Stimulated activated CD4-positive, alpha-beta T cell treated with anti-CD3 and anti-CD28 coated beads, Interleukin-15, amount 100 ng/mL, for 1 hour (primary cell): ENCODE measurements at places on chromosomes 3 and 15.
A peak's percentile ranks its signal among the peaks of the same experiment; 100 is the strongest.

DNA sequence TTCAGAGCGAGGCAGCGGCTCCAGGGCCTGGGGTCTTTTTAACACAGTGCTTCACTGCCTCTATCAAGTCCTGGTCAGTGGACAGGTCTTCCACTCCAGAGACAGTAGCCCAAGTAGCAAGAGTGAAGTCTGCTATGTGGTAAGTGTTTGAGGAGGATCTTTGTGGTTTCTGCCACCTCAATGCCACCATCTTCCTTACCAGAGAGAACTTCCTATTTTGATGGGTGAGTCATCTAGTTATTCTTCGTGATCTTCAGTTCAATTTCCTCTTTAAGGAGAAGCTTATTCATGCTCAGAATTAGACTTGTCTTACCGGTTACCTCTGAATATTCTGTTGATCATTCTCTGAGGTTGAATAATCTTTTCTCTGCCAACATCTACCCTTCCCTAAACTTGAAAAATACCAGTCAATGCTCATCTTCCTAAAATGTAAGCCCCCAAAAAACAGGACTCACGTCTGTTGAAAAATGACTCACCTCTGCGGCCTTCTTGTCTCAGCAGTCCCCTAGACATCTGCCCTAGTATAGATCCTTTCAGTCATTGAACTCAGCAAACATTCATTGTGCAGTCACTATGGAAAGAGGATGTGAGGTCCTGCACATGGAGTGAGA is 32.2 kb upstream of the BCL6 start:
- no peak for DNase-seq

- no peak for DNase-seq
Observed at GRCh38 chr15:92715758-92716157, 60.2 kb upstream of the FAM174B start.

DNA sequence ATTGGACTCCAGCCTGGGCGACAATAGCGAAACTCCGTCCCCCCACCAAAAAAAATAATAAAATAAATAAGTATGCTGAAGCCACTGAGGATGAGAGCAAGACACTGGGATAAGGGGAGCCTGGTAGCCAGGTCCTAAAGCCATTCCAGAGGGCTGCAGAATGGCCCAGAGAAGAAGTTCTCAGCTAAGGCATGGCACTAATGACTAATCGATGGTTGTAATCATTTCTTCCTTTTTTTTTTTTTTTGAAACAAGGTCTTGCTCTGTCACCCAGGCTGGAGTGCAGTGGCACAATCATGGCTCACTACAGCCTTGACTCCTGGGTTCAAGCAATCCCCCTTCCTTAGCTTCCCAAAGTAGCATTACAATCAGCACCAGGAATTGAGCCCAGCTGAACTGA is 25.6 kb upstream of the ZNF774 start:
- DNase-seq = no peak

DNA sequence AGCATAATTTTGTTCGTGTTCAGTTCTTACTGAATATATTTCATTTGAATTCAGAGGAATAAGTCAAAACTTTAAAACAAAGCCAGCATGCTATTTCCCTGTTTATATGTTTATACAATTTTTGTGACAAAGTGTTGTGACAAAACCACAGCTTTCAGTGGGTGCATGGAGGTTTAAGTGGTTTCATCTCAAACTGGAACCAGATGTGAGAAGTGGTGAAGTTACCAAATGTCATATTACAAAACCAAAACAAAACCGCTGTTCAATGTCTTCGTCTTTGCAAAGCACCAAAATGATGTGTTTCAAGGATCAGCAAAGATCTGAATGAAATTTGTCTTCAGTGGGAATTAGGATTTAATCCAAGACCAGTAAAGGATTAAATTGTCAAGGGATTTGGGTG is 59.3 kb upstream of the OSTN start:
- DNase-seq = no peak

DNA sequence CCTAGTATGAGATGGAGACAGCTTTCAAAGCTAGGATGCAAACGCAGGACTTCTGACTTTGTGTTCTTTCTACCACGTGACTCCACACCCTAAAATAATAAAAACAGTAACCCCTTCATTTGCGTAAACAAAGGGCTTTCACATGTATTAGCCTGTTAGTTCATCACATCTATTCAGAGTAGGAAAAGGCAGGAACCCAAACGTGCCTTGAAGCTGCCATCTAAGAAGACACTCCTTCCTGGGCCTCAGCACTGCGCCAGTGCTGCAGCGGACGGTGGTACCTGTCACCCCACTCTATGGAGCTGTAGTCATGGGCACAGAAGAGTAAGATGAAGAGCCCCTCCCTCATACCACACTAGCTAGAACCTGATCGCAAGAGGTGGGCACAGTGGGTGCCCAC is 34.3 kb downstream of the PLD1 start:
- no peak for DNase-seq

- no peak for DNase-seq
Observed at GRCh38 chr3:172647080-172647479, 63.8 kb downstream of the NCEH1 start.

- no peak for DNase-seq
Observed at GRCh38 chr15:87710406-87710805, 546.1 kb downstream of the NTRK3 start.

DNA sequence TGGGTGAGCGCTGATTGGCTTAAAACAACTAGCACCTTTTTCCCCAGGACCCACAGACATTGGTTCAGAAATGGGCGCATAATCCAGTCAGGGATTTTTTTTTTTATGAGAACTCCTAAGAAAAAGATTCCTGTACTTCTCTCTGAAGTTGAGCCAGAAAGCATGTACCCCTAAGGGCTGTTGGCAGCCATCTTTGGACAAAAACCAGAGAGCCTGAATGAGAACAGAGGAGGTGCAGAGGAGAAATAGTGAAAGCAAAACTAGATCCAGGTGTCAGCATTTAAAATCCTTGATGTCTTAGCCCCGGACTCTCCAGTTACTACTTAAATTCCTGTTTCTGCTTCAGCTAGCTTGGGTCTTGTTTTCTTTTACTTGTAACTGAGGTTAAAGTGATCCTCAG is 1.9 kb upstream of the SLC27A2 start:
- no peak for DNase-seq

DNA sequence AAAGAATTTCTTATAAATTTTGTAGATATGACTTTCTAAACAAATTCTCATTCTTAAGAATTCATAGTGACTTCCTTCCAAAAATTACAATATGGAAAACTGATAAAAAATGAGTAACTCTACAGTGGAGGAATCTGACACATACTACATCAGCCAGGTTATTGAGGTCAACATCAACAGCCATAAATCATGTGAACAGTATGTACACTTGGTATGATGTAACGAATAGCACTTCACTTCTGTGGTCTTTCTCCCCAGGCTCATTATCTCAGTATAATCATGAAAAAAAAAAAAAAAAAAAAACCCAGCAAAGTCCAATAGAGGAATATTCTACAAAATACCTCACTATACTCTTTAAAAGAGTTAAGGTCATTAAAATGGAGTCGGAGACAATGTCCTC is 111.2 kb upstream of the SUCLG2 start:
- no peak for DNase-seq

DNA sequence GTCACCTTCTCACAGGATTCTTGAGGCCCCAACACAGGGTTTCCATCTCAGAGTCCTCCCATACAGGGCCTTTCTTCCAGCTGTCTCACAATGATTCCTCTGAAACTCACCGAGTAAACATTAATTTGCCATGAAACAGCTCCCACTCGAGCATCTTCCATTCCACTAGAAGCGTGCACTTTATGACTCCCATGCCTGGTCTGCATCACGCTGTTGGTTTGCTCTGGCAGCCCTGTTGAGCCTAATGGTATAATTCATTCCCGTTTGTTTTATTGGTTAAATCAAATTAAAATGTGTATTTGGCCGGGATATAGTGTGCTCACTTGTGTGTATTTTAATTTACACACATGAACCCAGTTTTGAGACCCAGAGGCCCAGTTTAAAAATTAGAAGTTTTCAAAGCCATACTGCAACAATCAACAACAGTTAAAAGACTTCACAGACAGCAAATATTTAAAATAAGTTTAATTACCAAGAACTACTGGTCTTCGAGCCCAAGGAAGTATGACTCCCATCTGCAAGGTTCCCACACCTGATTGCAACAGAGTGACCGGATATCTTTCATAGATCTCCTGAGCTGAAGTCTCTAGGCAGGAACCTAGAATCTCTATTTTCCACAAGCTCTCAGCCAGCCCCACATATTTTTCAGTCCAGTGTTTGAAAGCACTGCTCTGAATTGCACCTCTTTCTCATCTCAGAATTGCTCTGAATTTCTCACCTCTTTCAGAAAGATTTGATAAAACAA is 42.3 kb upstream of the GYG1 start:
- DNase-seq = no peak

DNA sequence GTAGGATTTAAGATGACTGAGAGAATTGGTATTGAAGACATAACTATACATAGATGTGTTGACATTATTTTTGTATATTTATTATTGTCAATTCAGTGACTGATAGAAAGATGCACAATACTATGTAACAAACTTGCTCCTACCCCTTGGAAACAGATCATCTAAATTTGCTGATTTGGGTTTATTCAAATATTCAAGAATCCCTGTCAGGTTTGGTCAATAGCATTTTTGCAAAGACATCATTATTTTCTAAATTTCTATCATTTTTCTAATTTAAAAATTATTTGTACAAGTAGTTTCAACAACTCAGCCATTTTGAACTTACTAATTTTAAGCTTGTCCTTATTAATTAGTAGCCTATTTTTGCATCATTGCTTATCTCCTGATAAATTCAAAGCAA is 1463.4 kb downstream of the SI start:
- DNase-seq = no peak

DNA sequence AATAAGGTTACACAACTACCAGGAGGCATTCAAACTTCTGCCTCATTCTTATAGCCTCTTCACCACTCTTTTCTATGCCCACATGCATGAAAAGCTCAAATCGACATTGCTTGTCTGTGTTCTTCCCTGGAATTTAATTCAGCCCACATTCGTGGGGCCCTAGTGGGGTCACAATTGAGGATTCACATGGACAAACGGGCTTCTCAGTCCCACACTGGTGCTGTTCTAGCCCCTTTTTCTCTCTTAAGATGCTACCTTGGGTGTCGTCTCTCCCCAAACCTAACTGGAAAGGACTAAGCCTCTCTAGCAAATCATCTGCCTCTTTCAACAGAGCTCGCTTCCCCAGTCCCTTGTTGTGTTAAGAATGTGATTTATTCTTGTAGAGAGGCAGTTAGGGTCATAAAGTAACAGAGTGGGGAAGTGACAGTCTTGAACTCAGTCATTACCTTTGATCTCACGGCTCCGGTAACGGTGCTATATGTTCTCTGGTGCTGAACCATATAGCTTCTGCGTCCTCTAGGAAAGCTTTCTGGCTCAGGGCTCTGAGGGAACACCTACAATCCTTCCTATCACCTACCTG is 4.9 kb downstream of the LPP start:
- DNase-seq = no peak

- no peak for DNase-seq
Observed at GRCh38 chr3:194225988-194226663, 90.2 kb downstream of the HES1 start.

DNA sequence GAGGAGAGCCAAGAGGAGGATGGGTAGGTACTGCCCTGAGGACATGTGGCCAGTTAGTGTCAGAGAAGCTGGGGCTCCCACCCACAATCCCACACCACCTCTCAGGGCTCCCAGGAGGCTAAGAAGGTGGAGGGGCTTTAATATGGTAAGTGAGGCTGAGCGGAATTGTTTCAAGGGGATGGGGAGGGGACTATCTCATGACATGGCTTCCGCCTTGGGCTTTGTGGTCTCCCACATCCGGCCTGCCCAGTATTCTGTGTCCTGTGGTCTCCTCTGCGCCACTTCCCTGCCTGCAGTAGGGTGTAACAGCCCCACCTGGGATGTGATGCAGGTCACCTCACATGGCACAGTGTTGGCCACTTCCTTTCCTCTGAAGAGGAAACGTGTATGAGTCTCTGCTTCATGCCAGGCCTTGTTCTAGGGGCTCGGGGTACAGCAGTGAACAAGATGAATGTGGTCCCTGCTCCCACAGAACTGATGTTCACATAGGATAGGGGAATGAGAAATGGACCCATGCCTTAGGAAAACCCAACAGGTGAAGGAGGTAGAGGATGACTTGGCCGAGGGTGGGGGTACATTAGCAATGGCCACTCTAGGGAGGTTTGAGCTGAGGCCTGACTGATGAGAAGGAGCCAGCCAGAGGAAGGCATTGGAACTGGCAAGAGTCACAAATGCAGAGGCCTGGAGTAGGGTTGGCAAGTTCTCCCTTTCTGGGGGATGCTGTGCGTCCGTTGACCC is 3.2 kb downstream of the NEIL1 start:
- DNase-seq = peak; percentile 45

- DNase-seq = no peak
Observed at GRCh38 chr3:112557976-112558375, 3.8 kb downstream of the ATG3 start.

DNA sequence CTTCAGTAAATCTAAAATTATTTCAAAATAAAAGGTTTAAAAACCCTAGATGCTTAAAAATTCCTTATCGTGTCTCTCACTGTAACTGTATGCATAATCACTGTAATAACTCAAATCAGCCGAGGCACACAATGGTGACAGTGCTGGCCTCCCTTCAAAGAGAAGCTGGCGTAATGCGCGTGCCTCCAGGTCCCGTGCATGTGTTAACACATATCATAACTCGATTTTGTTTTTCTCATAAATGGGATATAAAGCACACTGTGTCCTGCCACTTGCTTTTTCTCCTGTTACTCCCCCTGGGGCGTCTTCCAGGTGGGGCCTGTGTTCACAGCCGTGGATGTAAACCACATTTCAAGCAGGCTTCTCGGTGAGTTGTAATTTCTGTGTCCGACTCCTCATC is 56.0 kb downstream of the TPRA1 start:
- no peak for DNase-seq

- no peak for DNase-seq
Observed at GRCh38 chr3:171257251-171258203, 202.7 kb downstream of the TNIK start.

- DNase-seq = no peak
Observed at GRCh38 chr3:120442975-120443517, 7.7 kb downstream of the FSTL1 start.

GRCh38 chr3:111595232-111595631 is at the start of gene ZBED2:
TSS of gene ZBED2 (minus strand) at chr3:111595346. CDS start at chr3:111594201, 1,145 bp downstream.
- no peak for DNase-seq

GRCh38 chr15:101004500-101004899 is 85.3 kb downstream of the LRRK1 start:
- no peak for DNase-seq

- no peak for DNase-seq
Observed at GRCh38 chr15:74283368-74283767, 47.2 kb downstream of the CCDC33 start.

DNA sequence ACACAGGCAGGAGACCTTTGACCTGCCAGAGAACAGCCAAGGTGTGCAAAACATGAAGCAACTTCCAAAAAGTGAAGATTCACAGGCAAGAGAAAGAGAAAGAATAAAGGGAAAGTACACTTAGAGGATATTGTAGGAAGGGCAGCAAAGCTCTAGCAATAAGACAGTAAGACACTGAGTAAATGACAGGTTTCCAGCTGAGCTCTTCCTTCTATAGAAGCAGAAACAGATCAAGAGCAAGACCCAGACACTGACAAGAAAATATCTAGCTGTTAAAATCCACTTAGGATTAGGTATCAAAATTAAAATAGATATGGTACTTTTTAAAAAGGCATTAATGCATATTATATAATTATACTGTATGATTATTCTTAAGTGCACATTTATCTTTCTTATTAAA is 333.4 kb downstream of the RAP2B start:
- DNase-seq = no peak
